Germinal center (tissue), 1 donor: ENCODE measurements at places on chromosomes 3 and 15.

- no peak for DNase-seq
Measured at GRCh38 chr3:78258798-78259197, 1218.9 kb downstream of the ROBO2 start.

GRCh38 chr15:36545467-36545992 lies 33.9 kb upstream of the CDIN1 start:
- DNase-seq: no peak

DNA sequence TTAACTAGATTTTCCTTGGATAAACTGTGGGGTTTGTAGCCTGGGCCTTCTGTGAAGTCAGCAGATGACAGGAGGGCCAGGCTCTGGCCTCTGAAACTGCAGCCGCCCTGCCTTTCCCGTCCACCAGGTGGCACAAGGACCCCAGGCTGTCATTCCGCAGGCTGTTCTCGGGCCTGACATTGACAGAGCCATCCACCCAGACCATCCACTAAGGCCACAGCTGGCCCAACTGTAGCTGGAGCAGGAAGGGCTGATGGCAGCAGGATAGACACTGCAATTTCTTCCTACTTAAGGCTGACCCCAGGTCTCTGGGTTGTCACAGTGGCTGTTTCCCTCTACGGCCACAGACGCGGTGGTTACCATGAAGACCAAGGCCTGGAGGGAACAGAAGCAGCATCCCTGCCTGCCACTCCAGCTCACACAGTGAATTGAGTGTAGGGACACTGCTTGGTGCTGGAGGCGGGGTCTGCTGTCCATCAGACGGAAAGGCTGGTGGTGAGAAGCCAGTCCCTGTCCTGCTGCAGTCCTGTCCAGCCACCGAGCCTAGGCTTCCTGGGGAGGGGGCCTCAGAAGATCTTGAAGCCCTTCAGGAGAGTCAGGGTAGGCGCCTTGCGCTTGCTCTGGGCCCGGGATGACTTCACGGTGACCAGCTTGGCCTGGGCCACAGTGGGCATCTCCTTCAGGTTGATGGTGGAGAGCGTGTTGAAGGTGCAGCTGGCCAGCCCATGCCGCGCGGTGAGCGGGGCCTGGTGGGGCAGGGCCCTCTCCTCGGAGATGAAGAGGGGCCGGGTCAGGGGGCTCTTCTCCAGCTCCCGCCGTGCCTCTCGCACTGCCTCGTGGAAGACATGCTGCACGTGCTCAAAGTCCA lies 9.4 kb downstream of the SLC51B start:
- peak; percentile 78 for DNase-seq

GRCh38 chr15:88636050-88636449 lies 2.8 kb upstream of the ISG20 start:
- no peak for DNase-seq

- no peak for DNase-seq
Measured at GRCh38 chr15:73818308-73818985, 54.9 kb upstream of the TBC1D21 start.

- DNase-seq: no peak
Measured at GRCh38 chr3:190265126-190265525, 57.1 kb downstream of the CLDN1 start.

DNA sequence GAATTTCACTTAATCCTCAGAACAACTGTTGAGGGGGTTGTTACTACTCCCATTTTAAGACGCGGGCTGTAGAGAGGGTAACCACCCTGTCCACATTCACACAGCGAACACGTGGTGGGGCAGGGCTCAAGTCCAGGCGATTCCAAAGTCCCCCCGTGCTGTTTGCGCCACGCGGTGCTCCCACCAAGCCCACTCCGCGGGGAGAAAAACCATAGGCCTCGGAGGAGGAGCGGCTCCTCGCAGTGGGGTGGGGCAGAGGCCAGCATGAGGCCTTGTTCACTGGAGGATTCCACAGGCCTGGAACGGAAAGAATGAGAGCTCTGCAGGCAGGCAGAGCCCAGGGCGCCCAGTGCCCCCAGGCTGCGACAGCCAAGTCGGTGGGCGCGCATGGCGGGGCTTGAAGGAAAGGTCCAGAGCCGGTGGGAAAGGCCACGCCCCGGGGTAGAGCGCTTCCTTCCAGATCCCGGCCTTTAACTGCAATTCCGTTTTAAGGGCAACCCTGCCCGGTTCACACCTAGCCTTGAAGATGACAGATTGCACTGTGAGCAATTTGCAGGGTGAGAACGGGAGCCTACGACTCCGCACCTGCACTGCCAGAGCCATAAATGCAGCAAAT lies 161.8 kb upstream of the TBL1XR1 start:
- peak; percentile 64 for DNase-seq

GRCh38 chr3:30586806-30587486 lies 19.5 kb upstream of the TGFBR2 start:
- no peak for DNase-seq
